ENCODE measurements at places on chromosomes 2 and 18.

GRCh38 chr2:64650722-64651338 is 2.9 kb downstream of the SERTAD2 start:
- DNase-seq = no peak

GRCh38 chr2:203619267-203619878 is 84.3 kb upstream of the RAPH1 start:
- DNase-seq = no peak

DNA sequence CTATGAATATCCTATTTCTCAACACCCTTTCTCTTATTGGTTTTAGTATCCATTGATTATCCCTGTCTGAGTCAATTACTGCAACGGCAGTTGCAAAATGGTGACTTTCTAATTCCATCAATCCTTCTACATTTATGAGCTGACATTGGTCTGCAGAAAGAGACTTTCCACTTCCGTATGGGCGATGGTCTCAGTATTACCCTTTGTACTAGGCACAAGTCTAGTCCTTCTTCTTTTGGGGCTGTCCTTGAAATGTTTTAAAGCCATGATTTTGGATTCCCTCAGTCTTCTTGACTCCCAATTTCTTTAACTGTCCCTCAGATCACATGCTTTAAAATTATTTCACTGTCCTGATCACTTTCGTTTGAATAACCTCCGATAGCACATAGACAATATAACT is 32.7 kb upstream of the SOCS6 start:
- DNase-seq = no peak

GRCh38 chr18:56323673-56324072 is 314.7 kb downstream of the TXNL1 start:
- DNase-seq = no peak

DNA sequence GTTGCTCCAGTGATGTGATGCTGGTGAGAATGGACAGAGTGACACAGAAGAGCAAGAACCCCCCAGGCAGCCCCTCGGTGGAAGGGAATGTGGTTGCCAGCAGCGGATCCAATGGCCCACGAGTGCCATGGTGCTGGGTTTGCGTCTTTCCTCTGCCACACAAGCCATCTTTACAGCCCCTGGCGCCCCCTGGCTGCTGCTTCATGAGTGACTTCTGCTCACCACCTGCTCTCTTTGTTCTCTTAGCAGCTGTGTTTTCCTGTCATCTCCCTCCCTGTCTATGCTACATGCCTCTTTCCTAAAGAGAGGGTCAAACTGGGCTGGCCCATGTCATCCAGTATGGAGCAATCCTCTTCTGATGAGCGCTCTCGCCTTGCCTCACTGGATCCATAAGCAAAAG is 300.0 kb upstream of the SMIM21 start:
- DNase-seq = peak; percentile 26

All from NCI-H2081 (cell line).